Smooth muscle cell of bladder (primary cell): ENCODE measurements at places on chromosomes 1 and 21. TPM values are rescaled to one million over a fixed set of nuclear protein-coding genes. Genes with fewer than 3 reads are reported as not detected.

Gene OR2L8
- not detected in 2 replicates for total RNA-seq

Gene CTNNBIP1
- total RNA-seq, result 27.2 and 31.2 TPM in 2 replicates

Gene HP1BP3
- 144 and 199 TPM in 2 replicates for total RNA-seq

Gene WNT3A
- not detected in 2 replicates for total RNA-seq

Gene DISP1
- total RNA-seq, result 3.1 and 3.8 TPM in 2 replicates

Gene RPTN
- not detected in 2 replicates for total RNA-seq
